GM12864 (cell line): ENCODE measurements at places on chromosomes 3 and 15.

DNA sequence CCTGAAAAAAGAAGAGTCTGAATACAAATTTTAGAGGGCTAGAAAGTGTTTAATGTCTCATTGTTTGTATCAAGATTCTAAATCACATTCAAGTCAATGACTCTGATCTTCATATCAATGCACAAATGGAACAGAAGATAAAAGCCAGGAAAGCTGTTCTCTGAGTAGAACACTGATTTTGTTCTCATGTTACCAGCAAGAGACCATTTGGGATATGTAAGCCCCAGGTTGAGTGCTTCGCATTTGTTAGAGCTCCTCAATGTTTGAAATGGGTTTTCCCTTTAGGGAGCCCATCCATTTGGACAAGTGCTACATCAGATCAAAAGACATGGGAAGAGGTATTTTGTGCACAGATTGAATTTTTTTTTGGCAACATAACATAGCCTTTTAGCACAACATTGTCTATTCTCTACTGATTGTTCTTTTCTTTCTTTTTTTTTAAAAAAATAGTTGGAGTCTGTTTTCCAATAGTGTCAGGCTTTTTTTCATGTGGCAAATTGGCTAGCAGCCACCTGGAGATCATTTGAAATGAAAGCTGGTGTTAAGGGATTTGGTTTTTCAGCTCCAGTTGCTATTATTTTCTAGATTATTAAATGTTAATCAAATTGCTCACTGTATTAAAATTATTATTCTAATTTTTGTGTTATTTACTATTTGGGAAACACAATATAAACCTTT, 74.5 kb upstream of the ZPLD1 start:
- DNase-seq: no peak

DNA sequence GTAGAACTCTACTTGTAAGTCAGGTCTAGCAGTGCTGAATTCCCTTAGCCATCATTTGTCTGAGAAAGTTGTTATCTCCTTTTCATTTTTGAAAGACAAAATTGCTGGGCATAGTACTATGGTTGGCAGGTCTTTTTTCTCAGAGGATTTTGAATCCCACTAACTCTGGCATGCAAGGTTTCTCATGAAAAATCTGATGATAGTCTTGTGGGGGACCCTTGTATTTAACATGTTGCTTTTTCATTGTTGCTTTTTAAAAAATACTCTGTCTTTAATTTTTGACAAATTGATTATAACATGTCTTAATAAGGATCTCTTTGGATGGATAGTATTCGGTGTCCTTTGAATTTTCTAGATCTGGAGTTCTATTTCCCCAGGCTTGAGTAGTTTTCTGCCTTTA, 120.9 kb downstream of the NR2E3 start:
- no peak for DNase-seq

DNA sequence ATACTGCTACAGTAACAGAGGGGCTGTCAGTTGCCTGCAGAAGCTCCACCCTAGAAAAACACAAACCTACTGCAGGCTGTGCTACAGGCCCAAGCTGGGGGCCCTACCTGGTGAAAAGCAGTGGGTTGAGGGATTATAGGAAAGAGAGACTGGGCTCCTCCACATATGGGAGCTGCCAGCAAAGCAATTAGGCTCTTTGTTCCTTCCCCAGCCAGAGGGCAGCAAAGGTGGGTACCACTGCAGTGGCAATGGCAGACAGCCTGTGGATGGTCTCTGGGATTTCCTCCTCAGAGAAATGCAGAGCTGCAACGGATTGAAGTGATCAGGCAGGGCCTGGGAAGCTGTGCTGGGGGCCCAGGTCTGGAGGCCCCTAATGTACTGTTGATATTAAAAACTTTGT, 19.1 kb upstream of the DNAAF4 start:
- DNase-seq: no peak

DNA sequence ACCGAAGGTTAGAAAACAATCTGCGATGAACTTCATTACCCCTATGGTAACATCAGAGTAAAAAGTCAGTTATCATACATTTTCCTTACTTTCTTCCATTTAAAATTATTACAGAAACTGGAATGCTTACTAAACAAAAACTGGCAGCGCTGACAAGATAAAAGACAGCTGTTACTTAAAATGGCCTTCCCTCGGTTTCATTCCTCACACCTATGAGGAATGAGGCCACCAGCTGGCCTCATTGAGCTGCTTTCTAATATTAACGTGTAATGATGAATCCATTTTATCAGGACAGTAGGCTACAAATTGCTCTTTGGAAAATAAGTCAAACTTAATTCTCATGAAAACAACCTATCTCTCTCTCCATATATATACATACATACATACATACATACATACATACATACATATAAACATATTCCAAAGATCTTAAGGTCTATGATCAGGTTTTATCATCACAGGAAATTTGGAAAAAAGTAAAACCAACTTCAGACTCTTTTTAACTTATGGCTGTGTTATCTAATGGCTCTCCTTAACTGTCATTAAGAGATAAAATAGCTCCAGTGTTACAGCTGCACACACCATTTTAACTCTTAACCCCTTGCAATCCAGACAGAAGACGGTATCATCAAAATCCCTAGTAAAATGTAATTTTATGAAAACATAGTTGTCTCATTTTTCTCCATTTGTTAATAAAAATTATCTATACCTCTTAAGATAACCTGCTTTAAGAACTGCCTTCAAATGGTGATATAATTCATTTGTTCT, 5.2 kb downstream of the CCNL1 start:
- DNase-seq: no peak

DNA sequence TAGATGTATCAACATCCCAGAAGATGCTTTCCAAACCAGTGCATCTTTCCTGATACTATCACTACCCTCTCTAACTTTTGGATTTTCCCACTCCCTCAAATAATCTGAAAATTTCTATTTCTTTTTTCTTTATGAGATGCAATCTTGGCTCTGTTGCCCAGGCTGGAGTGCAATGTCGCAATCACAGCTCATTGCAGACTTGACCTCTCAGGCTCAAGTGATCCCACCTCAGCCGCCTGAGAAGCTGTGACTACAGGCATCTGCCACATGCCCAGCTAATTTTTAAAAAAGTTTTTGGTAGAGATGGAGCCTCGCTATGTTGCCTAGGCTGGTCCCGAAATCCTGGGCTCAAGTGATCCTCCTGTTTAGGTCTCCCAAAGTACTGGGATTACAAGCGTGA, 239.7 kb downstream of the SUCLG2 start:
- DNase-seq: no peak

- no peak for DNase-seq
Observed at GRCh38 chr15:69806287-69806915, 291.3 kb downstream of the TLE3 start.

DNA sequence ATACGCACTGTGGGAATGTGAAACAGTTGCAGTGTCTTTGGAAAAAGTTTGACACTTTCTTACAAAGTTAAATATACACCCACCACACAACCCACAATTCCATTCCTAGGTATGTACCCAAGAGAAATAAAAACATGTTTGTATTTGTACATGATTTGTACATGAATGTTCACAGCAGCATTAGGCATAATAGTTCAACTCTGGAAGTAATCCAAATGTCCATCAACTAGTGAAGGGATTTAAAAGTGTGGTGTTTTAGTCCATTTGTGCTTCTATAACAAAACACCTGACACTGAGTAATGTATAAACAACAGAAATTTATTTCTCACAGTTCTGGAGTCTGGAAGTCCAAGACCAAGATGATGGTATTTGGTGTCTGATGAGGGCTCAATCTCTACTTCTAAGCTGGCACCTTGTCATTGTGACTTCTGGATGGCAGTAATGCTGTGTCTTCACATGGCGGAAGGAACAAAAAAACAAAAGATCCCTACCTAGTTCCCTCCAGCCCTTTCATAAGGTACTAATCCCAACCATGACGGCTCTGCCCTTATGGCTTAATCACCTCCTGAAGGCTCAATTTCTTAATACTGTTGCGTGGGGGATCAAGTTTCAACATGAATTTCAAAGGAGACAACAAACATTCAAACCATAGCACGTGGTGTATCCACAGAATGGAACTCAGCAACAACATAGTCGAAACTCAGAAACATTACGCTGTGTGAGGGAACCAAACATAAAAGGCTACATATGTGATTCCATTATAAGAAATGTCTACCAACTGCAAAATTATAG, 120.5 kb downstream of the AQP9 start:
- no peak for DNase-seq

- DNase-seq: no peak
Observed at GRCh38 chr15:50758712-50759205, 6.7 kb downstream of the SPPL2A start.

- peak; percentile 26 for DNase-seq
Observed at GRCh38 chr3:184513276-184514170, 48.1 kb upstream of the EPHB3 start.

- no peak for DNase-seq
Observed at GRCh38 chr3:44842376-44842775, 19.3 kb upstream of the TMEM42 start.

DNA sequence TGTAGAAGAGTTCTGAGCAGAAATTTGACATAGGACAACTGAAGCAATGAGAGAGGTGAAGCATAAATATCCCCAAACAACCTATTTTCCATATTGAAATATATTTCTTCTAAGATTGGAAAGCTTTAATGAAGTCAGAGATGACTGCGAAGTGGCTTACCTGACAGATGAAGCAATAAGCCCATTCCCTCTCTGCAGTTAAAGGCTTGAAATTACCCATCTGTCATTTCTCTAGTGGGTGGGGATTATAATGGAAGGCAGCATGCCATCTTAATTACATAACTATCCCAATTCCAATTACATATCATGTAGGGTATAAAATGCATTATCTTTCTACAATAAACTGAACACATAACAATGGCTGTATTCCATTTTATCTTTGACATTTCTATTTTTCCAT, 1070.5 kb downstream of the SI start:
- DNase-seq: no peak

- no peak for DNase-seq
Observed at GRCh38 chr3:51670053-51670822, 814 bp upstream of the TEX264 start.

GRCh38 chr3:177374323-177374722, 177.0 kb upstream of the TBL1XR1 start:
- no peak for DNase-seq

GRCh38 chr3:149009732-149010131, 18.4 kb downstream of the GYG1 start:
- DNase-seq: no peak

- DNase-seq: no peak
Observed at GRCh38 chr15:56732135-56732885, 999 bp downstream of the ZNF280D start.

- no peak for DNase-seq
Observed at GRCh38 chr3:76698136-76698706, 341.7 kb upstream of the ROBO2 start.

- DNase-seq: no peak
Observed at GRCh38 chr3:140719841-140720614, 42.2 kb downstream of the TRIM42 start.

DNA sequence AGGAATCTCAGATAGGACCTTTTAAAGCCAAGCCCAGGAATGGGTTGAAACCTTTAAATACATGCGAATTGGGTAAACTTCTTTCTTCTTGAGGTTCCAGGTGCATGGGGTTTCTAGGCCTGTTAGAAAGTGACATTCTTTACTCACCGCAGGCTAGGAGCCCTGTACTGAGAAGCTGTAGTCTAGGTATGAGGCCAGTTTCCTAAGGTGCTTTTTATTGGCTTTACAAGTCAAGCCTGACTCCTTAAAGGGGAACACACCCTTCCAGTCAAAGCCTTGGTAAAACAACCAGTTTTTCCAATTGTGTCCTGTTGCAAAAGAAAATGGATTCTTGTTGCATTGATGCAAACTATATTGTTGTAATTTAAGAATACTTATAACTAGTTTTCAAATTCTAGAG, 76.1 kb upstream of the ATP11B start:
- peak; percentile 81 for DNase-seq

DNA sequence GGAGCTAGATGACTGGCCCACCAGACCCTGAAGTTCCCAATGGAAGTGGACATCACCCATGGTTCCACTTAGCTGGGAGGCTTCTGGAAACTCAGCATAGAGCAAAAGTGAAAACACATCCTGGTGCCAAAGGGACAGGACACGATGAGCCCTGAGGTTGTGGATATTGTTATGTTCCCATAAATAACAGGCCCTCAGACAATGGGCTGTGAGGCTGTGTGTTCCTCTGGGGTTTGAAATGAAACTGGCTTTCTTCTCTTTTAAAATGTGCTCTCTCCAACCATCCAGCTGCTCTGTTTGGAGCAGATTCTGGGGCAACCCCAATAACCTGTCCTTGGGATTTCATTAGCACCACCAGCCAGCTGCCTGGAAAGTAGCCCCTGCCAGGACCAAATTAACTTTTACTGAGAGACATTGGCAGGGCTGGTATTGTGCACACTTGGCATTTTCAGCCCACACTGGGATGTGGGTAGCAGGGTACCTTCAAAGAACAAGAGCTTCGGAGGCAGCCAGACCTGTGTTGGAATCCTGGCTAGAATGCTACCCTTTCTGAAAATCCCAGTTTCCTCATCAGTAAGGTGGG, 97.5 kb downstream of the DNAJB8 start:
- no peak for DNase-seq

DNA sequence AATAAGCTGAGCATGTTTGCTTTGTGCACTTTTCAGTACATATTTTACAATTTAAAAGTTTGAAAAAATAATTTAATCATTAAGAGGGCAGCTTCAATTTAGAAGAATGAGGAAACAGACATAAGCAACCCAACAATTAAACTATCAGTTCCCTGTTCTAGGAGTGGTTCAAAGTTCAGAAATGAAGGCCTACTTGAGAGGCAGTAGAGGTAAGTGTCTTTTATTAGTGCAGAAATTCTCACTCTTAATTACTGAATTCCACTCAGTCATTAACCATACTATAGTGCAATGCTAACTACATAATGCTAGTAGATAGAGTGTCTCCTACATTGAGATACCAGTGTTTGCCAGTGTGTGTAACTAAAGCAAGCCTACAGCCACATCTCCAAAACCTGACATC, 73.1 kb downstream of the TNIK start:
- DNase-seq: no peak

GRCh38 chr3:172582712-172583111, 59.5 kb upstream of the TNFSF10 start:
- DNase-seq: no peak

DNA sequence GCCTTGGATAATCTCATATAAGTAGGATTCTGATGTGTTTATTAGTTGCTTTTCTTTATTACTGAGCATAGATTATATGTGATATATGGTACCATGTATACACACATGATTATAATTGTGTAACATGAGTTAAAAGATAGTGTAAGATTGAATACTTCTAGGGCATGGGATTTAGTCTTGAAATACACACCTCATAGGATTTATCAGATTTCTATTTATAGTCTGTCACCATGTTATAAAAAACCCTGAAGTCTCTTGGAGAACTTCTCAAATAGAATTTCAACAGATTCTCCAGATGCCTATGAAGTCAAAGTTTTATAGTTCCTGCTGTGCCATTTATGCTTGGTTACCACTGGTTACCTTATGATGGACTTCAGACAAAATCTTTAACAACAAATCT, 11.2 kb upstream of the KPNA4 start:
- DNase-seq: no peak

DNA sequence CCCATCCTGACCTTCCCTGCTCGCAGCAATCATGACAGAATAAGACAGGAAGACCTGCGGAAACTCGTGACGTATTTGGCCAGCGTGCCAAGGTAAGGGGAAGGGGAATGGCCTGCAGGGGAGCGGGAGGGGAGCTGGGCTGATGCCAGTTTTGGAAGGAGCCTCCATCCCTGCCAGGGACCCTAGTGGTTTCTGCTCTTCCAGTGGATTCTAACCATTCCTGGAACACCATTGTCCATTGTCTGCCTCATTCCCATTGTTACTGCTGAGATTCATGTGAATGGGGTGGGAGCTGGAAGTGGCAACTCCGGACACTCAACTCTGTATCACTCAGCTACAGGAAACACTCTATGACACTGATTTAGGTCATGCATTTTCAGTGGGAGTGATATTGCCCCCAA, 242.9 kb upstream of the ROPN1 start:
- no peak for DNase-seq
